ENCODE measurements at places on chromosomes 11 and 22.

GRCh38 chr11:46458491-46458890 lies 66.9 kb upstream of the CHRM4 start:
- DNase-seq, result no peak

- DNase-seq, result peak; percentile 43
Measured at GRCh38 chr22:18024276-18024939, at the start of gene MICAL3. MICAL3 (minus strand) TSS chr22:18024561; CDS start chr22:17906812, 117,749 bp downstream.

DNA sequence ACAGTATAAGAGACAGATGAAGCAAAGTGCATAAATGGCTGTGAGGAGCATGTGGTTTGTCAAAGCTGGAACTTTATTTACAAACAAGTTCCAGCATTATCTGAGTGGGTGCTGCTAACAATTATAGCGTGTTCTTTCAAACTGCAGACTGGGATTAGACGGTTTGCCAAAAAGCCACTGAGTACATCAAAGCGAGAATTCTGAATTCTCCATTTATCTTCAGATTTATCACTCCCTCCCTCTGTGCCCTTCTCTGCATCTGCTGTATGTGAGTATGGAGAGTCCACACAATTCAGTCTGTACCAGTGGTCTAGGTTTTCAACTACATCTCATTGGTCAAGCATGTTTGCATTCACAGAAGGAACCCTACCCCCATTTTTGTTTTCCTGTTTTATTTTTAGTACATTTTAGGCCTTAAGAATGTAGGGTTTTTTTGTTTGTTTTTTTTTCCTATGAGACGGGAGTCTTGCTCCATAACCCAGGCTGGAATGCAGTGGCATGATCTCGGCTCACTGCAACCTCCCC lies 18.1 kb upstream of the INCENP start:
- DNase-seq, result no peak

- no peak for DNase-seq
Measured at GRCh38 chr11:81857386-81857785, 876.3 kb downstream of the FAM181B start.

DNA sequence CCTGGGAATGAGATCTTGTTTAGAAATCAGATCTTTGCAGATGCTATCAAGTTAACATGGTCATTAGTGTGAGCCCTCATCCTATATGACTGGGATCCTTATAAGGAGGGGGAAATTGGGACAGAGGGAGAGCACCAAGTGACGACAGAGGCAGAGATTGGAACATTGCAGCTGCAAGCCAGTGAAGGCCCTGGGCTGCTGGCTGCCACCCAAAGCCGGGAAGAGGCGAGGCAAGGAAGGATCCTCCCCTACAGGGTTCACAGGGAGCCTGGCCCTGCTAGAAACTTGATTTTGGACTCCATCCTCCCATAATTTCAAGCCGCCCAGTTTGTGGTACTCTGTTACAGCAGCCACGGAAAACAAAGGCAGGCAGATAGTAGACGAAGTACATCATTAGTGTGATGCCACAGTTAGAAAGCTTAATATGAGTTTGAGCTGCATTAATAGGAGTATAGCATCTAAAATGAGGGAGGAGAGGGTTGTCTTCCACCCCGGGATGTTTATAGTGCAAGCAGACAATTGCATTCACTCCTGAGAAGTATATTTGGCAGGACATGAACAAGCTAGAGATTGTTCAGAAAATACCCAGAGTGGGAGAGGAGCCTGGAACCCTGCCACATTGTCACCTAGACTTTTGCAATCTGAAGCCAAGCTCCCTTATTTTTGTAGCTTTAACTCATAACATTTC lies 56.8 kb upstream of the CLMP start:
- DNase-seq, result no peak

GRCh38 chr22:17339095-17339693 lies 30.1 kb upstream of the CECR2 start:
- DNase-seq, result peak; percentile 47

GRCh38 chr22:25942115-25942855 lies 200.3 kb downstream of the MYO18B start:
- DNase-seq, result no peak

DNA sequence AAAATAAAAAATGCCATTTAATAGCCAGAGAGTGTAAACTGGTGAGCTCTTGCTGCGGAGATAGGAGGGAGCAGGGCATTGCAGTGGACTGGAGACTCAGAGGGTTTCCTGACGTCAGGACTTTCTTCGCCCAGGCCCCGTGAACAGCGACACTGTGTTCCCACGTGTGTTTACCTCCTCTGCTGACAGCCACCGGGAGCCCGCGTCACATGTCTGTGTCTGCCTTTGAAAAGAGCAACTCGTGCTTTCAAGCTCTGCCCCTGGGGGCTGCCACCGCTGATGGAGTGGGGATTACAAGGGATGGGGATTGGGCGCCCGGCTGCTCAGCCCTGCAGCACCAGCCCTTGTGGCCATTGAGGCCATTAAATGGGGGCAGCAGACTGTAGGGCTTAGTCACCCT lies 3.3 kb downstream of the TANGO2 start:
- no peak for DNase-seq

- peak; percentile 93 for DNase-seq
Measured at GRCh38 chr11:33773987-33774735, at the start of gene FBXO3. FBXO3 (minus strand) TSS chr11:33774520; CDS start chr11:33774497, 23 bp downstream.

DNA sequence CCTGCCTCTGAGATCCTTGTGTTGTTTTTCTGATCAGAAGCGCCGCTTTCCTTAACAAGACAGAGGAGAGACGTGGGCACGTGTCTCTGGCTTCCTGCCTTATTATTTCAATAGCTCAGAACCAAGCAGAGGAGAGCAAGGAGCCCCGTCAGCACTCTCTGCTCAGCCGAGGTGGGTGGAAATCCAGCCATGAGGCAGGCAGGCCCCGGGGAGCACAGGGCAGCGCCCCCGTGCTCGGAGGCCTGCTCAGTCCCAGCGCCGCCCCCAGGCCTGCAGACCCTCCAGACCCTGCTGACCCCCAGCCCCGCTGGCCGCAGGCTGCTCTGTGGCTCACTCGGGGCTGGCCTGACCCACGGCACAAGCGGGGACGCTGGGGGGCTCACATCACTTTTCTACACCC lies 162.8 kb downstream of the BRD1 start:
- no peak for DNase-seq

- DNase-seq, result peak; percentile 82
Measured at GRCh38 chr22:17477391-17477833, 85.9 kb upstream of the SLC25A18 start.
